Kidney capillary endothelial cell (primary cell): ENCODE measurements at places on chromosomes 7 and 10.

- no peak for DNase-seq
These were observed 100.2 kb downstream of the MAPK8 start for GRCh38 chr10:48406658-48407057.

- no peak for DNase-seq
These were observed 482 bp upstream of the ACTR3C start for GRCh38 chr7:150323682-150324372.

- no peak for DNase-seq
These were observed 125.5 kb downstream of the TNS3 start for GRCh38 chr7:47456210-47456955.

- DNase-seq: no peak
These were observed 133.1 kb upstream of the PPP2R2D start for GRCh38 chr10:131767716-131768115.

GRCh38 chr10:118963341-118963740, 66.2 kb upstream of the NANOS1 start:
- no peak for DNase-seq

DNA sequence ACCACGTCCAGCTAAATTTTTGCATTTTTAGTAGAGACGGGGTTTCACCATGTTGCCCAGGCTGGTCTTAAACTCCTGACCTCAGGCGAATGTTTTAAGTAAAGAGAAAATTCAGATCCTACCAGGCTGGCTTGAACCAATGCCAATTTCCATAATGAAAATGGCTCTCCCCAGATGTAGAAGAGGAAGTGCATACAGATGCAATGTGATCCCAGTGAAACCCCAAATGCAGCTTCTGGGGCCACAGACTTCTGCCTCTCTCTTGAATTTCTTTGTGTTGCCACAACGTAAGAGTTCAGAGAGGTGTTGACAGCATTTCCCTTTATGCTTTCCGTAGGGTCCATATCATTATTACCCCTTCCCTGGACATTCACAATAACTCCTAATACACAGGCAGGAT, 29.6 kb upstream of the GOT1 start:
- no peak for DNase-seq

DNA sequence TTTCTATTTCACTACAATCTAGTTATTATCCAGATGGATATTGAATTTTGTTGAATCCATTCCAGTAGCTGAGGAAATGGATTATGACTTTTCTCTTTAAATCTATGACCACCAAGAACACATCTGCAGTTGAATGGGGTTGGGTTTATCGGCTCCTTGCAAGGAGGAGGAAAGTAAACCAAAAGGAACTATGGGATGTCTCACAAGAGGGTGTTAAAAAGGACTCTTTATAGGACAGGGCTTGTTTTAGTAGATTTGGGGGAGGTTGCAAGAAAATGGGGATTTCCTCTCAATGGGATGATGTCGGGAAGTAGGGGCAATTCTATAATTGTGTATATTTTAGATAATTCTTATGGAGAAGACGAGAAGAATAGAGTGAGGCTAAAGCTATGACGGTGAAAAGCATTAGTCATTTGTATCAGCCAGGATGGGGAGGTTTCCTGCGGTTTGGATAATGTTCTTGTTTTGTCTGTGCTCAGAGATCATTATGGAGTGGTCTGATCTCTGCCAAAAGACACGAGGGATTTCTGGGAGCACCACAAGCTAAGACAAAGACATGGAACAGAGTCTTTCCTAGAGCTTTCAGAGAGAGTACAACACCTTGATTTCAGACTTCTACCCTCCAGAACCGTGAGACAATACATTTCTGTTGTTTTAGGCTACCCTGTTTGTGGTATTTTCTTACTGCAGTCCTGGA, 5.3 kb upstream of the LRRC61 start:
- peak; percentile 12 for DNase-seq

DNA sequence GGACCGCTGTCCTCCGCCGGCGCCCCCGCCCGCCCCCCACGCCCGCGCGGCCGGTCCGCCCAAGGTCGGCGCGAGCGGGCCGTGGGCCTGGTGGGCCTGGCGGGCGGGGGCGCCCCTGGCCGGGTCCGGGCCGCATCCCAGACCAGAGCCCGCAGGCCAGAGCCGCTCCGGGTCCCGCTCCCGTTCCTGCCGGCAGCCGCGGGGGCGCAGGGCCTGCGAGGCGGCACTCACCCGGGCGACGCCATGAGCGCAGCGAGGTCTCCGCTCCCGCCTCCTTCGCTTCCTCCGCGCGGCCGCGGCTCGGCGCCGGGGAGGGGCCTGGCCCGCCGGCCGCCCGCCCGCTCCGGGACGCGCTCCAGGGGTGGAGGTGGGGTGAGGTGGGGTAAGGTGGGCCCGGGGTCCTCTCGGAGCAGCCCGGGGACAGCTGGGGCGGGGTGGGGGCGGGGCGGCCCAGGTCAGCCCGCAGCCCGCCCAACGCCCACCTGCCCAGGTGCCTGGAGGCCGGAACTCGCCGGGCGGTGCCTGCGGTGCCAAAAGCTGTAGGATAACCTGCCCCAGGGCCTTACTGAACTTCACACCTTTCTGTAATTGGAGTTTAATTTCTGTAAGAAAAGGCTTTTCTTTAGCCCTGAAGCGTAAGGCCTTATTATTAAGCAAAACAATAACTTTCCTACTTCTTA, at the start of gene URGCP:
Gene URGCP (minus strand): TSS at position 266 of the 680 bp plus-strand sequence. CDS start 21 bp downstream, at position 245.
- DNase-seq: no peak

DNA sequence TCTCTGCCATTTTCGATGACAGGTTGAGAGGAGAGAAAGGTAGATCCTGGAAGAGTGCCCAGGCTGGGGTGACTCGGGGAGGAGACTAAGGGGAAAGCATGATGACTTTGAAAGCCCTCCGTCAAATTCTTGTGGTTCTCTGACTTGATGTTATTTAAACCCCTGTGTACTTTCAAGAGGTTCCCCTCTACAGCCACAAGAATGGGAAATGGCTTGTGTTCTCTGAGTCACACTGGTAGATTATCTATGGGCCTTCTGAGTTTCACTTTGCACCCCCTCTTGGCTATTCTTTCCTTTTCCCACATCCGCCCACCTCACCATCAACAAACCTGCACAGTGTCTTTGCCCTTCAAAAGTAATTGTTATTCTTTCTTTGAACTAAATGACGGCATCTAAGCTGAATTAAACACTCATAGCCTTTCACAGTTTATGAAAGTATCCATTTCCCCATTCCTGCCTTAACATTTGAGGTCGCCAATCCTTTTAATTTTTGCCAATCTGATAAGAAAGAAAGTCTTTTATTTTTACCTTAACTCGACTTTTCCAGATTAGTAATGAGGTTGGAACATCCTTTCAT, 24.1 kb downstream of the PRF1 start:
- no peak for DNase-seq

DNA sequence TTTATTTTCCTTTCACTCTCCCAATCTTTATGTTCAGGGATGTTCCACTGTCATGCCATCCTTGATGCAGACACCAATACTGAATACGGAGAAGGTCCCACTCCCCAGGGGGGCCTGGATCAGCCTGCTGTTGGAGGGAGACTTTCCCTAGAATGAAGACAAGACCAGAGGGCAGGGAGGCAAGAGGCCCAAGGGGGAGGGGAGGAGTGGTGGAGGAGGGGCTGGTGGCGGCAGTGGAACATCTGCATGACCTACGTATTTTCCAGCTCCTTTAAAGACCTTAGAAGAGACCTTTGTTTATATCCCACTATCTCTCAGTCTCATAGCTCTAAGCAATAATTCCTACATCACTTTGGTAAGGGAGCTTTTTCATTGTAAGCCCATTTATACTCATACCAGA, 183.0 kb downstream of the HECW1 start:
- DNase-seq: no peak

GRCh38 chr7:77328669-77329068, 87.5 kb downstream of the GSAP start:
- DNase-seq: no peak

DNA sequence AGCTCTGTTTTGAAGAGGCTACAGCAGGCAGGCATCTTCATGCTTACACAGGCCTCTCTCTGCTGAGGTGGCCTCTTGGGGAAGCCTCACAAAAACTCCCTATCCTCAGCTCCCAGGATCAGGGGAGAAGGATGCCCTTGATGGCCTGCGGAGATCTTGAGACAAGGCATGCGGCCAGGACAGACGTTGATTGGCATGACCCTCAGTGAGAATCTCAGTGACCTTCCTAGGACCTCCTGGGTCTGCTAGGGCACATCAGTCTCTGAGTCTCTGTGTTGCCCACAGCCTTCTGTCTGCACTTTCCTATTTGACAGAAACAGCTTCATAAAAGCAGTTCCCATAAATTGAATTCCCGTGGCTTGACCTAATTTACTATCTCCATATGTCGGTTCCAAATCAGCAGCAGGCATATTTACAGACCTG, 1005.8 kb upstream of the C7orf33 start:
- DNase-seq: no peak

DNA sequence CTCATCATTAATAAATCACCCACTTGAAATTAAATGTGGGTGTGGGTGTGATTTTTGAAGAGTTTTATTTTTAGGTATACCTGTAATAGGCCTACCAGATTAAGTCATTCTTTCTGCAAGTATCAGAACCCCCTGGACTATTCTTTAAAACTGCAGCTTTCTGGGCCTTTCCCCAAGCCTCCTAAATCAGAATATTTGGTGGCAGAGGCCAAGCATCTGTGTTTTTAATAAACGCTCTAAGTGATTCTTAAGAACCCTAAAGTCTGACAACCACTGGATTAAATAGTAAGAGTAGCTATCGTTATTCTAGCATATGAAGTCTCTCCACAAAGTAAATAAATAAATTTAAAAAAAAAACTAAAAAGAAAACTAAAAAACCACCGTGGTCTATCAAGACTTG, 703.0 kb upstream of the NRP1 start:
- DNase-seq: no peak

DNA sequence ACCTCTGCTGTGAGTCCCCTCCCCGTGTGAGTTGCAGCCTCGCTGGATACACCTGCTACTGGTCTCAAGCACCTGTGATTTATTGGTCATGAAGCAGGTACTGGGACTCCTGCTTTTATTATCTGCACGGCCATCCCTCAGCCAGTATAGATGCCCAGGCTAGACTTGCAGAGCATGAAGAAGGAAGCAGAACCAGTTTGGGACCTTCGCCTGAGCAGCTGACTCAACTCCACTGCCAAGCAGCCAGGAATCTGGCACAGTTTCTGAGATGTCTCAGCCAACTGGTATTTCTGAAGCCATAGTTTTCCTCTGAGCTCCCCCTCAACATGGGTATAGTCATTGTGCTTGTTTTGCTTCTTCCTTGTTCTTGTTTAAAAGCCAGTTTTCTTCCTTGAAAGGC, 28.0 kb upstream of the SLC39A12 start:
- no peak for DNase-seq

- no peak for DNase-seq
These were observed 163.8 kb downstream of the RNF133 start for GRCh38 chr7:122535086-122535485.

DNA sequence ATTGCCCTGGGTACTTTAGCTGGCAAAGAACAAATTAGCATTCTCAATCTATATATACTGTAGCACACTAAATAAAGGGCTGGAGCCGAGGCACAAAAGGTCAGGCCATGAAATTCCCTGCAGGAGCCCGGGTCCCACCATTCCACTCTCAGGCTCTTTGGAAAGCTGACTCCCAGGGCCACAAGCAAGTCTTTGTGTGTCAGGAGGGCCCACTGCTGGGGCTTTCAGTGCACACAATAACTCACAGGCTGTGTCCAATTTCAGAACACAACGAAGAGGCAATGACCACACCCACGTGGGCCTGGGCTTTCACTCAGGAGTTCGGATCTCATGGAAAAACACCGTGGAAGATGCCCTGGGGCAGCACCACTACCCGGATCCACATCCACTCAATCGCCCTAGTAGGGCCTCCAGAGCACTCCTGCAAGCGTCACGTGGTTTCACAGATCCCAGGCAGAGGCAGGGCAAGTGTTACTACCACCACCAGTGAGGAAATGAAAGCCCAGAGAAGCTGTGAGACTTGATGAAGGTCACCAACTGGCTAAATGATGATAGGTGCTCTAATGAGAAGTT, 60.3 kb downstream of the COBL start:
- DNase-seq: peak; percentile 46

GRCh38 chr7:120274899-120275298, 1.9 kb downstream of the KCND2 start:
- DNase-seq: no peak

GRCh38 chr7:137209151-137209817, 134.2 kb downstream of the PTN start:
- DNase-seq: no peak

- no peak for DNase-seq
These were observed 79.2 kb upstream of the INSIG1 start for GRCh38 chr7:155218276-155219153.

GRCh38 chr10:36202881-36203280, 560.8 kb upstream of the FZD8 start:
- no peak for DNase-seq

GRCh38 chr10:22737587-22737986, 23.2 kb upstream of the PIP4K2A start:
- DNase-seq: peak; percentile 24

- DNase-seq: no peak
These were observed 103.7 kb downstream of the ZNF92 start for GRCh38 chr7:65477326-65477725.

- DNase-seq: no peak
These were observed 17.9 kb downstream of the PFKFB3 start for GRCh38 chr10:6220418-6221191.

DNA sequence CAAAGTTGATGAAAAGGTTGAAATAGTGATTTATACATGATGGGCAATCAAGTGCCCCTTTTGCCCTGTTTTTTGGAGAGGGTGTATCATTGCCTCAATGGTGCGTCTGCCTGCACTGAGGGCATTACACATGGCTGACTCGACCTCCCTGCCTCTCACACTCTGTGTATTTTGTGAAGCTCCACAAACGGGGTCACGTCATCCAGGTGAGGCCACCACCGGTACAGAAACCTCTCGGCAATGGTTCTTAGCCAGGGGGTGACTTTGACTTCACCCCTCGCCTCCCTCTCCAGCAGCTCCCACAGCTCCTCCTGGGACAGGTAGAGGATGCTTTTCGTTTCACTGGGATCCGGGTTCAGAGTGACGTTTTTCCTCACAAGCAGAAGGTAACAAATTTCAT, 6.3 kb downstream of the IDI2 start:
- no peak for DNase-seq

DNA sequence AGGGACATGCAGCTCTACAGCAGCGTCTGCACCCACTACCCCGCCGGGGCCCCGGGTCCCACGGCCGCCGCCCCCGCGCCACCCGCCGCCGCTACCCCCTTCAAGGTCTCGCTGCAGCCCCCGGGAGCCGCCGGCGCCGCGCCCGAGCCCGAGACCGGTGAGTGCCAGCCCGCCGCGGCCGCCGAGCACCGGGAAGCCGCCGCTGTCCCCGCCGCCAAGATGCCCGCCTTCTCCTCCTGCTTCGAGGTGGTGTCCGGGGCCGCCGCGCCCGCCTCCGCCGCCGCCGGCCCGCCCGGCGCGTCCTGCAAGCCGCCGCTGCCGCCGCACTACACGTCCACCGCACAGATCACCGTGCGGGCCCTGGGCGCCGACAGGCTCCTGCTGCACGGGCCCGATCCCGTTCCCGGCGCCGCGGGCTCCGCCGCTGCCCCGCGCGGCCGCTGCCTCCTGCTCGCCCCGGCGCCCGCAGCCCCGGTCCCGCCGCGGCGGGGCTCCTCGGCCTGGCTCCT, 631 bp downstream of the OTUD1 start:
- DNase-seq: no peak

GRCh38 chr10:4851846-4852245, 25.8 kb downstream of the AKR1E2 start:
- DNase-seq: no peak

GRCh38 chr7:144519925-144520324, 116.4 kb upstream of the NOBOX start:
- DNase-seq: no peak
